GM04504 (cell line): ENCODE measurements at places on chromosomes 7 and 10.

GRCh38 chr7:131235489-131236317 lies 92.0 kb upstream of the MKLN1 start:
- DNase-seq = peak; percentile 97

- DNase-seq = no peak
Measured at GRCh38 chr7:28348636-28349035, 63.7 kb upstream of the CREB5 start.

DNA sequence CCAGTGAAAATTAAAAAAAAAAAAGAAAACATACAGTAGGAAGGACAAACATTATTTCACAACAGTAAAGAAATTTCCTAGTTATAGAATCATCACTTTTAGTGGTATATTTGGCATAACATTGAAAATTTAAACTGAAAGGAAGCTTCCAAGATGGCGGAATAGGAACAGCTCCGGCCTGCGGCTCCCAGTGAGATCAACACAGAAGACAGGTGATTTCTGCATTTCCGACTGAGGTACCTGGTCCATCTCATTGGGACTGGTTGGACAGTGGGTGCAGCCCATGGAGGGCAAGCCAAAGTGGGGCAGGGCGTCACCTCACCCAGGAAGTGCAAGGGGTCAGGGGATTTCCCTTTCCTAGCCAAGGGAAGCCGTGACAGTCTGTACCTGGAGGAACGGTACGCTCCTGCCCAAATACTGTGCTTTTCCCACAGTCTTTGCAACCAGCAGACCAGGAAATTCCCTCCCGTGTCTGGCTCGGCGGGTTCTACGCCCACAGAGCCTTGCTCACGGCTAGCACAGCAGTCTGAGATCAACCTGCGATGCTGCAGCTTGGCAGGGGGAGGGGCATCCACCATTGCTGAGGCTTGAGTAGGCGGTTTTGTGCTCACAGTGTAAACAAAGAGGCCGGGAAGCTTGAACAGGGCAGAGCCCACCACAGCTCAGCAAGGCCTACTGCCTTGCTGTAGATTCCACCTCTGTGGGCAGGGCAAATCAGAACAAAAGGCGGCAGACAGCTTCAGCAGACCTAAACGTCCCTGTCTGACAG lies 19.4 kb downstream of the PON3 start:
- no peak for DNase-seq

- no peak for DNase-seq
Measured at GRCh38 chr10:114537736-114538135, 120.3 kb downstream of the ABLIM1 start.

GRCh38 chr10:91575044-91575610 lies 57.7 kb downstream of the PPP1R3C start:
- DNase-seq = no peak

DNA sequence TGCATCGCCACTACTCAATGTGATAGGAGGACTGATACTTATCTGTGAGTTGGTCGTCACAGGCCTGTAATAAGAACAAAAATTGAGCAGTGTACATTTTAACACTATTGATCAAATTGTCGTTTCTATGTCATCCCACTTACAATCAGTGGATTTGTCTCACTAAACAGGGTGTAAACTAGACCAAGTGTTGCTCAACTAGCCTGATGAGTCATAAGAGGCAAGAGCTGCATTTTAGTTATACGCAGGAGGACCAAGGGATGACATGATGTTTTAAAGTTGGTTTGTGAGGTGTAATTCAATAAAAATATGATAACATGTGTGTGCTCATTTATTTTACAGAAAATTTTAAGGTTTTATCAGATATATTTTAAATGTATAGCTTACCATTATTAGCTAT lies 1239.2 kb downstream of the REEP3 start:
- DNase-seq = no peak

- DNase-seq = no peak
Measured at GRCh38 chr7:20561908-20562307, 53.6 kb upstream of the ABCB5 start.

DNA sequence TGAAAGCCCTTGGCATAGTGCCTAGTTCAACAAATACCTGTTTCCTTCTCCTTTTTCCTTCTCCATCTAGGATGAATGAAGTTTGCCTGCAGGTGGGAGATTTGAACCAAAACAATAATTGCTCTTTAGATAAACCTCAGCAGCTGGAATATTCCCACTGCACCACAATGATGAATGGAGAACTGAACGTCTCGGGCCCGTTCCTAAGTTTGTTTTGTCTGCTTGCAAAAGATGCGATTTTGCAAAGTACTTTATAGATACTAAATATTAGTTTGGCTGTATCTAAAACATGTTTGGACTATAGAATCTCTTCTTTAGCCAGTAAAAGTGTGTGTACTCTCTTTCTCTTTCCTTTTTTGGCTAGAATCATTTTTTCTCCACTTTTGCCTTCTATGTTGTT lies 75.8 kb upstream of the BMPER start:
- DNase-seq = no peak

DNA sequence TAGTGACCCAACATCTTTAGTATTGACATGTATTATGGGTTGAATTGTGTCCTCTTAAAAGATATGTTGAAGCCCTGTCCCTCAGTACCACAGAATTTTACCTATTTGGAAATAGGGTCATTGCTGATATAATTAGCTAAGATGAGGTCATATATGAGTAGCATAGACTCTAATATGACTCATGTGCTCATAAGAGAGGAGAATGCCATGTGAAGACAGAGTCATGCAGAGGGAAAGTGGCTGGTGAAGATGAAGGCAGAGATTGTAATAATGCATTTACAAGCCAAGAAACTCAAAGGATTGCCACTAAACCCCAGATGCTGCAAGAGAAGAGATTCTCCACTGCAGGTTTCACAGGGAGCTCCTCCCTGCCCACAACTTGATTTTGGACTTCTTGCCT lies 496.4 kb downstream of the KIF20B start:
- peak; percentile 11 for DNase-seq

DNA sequence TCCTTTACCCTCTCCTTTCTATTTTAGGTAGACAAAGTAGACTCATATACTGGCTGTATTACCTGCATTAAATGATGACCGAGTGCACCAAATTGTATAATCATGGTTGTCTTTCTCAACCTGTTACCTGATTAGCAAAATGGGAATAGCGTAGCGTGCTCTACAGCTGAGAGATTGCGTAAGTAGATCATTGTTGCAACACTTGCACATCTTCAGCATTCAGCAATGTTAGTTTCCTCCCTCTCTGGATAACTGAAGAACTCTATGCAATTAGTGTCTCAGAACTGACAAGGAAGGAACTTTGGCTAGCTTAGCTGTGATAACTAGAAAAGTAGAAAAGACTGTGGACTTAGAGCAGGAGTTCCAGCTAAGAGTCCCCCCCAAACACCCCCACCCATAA lies 787.4 kb downstream of the PHTF2 start:
- DNase-seq = no peak

DNA sequence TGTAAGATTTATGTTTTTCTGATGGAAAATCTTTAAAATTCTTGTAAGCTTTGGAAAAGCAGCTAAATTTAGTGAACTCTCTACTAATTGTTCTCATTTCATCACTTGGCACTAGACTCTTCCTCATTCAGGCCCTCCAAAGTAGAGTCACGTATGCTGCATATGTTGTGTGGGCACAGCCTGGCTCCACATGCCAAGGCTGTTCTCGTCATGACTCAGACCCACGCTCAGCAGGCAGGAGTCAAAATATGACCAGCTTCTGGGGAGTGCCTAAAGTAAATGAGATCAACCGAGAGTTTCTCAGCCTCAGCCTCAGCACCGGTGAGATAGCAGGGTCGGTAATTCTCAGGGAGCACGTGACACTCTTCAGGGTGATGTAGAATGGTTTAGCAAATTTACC lies 1672.9 kb downstream of the REEP3 start:
- peak; percentile 9 for DNase-seq

DNA sequence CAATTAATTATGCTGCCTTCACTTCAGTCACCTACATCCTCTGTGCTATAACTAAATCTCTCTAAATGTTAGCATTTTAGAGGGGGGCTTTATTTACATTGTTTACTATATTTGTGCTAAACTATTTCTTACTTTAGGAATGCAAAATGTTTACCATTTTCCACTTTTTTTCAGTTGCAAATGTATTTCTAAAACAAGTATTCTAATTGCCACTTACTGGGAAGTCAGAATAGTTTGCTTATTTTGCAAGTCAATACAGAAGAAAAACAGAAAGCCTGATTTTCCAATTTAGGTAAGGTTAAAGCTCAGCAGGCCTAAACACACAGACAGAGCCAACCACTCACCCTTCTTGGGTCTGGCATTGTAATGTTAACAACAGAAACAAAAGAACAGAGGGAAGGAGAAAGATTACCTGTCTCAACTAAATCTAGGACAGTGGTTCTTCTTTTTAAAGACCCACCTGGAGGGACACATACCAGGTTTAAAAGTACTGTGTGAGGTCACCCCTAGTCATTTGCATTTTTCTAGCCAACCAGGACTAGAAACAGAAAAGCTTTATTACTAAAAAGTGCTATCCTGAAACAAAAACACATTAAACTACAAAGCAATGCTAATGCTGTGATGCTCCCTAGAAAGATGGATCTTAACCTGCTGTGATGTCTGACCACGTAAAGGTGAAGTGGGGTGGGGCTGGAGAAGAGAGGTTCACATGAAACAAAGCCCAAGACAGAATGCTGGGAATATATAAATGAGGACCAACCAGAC lies 178.2 kb downstream of the SLC25A13 start:
- no peak for DNase-seq

- DNase-seq = no peak
Measured at GRCh38 chr7:127710635-127711034, 58.6 kb downstream of the SND1 start.
